NCI-H1092 treated with DMSO at 0.1 percent for 48 hours (cell line): ENCODE measurements at places on chromosomes 11 and 22.

GRCh38 chr11:31764766-31765165, 46.4 kb downstream of the PAX6 start:
- peak; percentile 7 for DNase-seq

- no peak for DNase-seq
Measured at GRCh38 chr11:33703234-33703633, 2.6 kb upstream of the C11orf91 start.

- no peak for DNase-seq
Measured at GRCh38 chr11:92765082-92765840, 204.2 kb upstream of the MTNR1B start.

DNA sequence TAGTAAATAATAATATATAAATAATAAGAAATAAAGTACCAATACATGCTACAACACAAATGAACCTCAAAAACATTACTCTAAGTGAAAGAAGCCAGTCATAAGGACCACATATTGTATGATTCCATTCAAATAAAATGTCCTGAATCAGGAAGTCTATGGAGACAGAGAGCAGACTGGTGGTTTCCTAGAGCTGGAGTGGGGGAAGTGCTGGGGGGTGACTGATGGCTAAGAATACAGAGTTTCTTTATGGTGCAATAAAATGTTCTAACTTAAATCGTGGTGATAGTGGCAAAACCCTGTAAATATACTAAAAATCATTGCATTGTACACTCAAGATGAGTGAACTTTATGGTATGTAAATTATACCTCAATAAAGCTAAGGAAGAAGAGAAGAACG, 376.5 kb downstream of the BUD13 start:
- DNase-seq: no peak

DNA sequence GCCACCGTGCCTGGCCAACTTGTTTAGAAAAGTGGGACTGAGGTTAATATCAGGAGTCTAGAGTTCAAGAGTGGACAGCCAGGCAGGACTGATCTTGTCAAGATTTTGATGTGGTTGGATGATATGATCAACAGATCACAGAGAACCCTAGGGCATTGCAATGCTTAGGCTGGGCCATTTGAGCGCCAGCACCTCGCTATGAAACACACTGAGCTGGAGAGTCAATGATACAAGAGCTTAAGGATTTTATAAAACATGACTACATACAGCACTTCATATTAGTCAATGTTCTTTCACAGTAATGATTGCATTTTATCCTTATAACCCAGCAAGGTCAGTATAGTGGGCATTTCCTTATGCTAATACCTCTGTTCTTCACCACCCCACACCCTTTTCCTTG, 15.4 kb upstream of the PEX26 start:
- no peak for DNase-seq

- DNase-seq: no peak
Measured at GRCh38 chr22:29260031-29260560, 7.7 kb downstream of the RHBDD3 start.

DNA sequence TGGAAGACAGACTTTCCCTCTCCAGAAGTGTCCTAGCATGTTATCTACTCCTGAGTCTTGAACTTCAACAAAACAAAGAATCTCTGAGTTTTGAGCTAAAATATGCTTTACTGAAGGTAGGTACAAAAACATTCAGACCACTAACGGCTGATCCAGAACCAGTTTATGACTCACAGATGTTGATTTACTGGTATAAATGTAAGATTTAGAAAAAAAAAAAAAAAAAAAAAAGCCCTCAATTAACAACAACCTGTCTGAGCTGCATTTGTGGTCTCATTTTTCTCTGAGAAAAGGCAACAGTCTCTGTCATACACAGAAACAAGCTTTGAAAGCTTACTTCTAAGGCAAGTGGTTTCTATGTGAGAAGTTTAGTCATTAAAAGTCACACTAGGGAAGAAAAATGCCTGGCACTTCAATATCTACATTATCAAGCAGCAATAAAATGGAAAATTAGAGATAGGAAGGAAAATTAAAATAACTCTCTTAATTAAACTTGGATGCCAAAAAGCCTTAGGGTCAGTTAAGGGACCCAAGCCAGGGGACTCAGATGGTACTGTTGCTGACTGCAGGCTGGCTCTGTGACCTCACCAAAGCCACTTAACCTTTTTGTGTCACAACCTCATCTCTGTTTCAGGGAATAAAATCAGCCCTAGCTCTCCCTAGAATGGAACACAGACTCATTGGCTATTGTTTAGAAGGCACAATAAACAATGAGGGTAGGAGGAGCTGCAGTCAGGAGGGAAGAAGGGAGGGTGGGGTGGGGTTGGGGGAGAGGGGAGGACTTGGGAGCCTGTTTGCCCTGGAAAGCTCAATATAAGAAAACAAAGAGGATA, 61.7 kb downstream of the ETS1 start:
- DNase-seq: no peak

DNA sequence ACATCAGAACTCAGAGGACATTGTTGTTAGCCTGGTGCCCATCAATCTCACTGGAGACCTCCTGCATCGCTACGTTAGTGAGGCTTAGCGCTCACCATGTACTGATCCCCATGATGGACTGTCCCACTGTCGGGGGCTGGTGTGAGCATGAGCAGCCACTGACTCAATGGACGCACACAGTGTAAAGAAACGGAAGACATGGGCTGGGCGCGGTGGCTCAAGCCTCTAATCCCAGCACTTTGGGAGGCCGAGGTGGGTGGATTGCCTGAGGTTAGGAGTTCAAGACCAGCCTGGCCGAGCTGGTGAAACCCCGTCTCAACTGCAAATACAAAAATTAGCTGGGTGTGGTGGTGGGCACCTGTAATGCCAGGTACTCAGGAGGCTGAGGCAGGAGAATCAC, 112.9 kb downstream of the CRYBB2 start:
- DNase-seq: no peak

GRCh38 chr11:15621565-15621964, 506.8 kb downstream of the INSC start:
- DNase-seq: no peak

- DNase-seq: no peak
Measured at GRCh38 chr11:26762089-26762488, 40.2 kb upstream of the SLC5A12 start.

- no peak for DNase-seq
Measured at GRCh38 chr11:42974510-42975179, 337.2 kb upstream of the API5 start.

DNA sequence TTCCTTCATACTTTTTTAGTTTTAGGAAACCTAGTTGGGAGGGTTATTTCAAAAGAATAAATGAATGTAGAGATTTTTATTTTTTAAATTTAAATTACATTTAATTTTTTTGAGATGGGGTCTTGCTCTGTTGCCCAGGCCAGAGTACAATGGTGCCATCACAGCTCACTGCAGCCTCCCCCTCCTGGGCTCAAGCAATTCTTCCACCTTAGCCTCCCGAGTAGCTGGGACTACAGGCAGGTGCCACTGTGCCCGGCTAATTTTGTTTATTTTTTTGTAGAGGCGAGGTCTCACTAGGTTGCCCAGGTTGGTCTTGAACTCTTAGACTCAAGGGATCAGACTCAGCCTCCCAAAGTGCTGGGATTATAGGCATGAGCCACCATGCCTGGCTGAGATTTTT, 32.6 kb downstream of the ZNRF3 start:
- DNase-seq: no peak

DNA sequence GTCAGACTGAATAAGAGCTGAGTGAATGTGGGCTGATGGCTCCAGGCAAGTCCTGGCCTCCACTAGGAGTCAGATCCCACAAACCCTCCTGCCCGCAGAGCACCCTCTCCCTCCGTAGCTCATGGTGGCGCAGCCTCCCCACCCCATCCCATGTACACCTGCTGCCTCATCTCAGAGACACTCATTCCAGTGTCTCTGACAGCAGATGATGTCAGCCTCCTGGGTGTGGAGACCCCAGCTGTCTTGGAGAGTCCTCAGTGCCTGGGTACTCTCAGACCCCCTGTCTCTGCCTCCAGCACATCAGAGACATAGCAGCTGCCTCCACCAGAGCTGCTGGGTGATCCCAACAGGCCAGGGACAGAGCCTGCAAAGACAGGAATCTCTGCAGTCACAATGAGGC, 9.5 kb downstream of the IGLL5 start:
- no peak for DNase-seq

DNA sequence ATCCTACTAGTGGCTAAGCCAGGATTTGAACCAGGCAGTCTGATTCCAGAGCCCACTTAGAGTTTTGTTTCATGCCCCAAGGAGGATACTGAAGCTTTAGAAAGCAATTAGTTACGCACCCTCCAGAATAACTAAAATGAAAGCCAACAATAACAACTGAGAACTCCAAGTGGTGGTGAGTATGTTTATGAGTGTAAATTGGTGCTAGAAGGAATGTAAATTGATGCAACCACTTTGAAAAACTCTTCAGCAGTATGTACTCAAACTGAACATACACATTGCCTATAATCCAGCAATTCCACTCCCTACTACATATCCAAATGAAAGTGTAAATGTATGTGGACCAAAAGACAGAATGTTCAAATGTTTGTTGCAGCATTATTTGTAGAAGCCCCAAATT, 6.7 kb upstream of the ARL14EP start:
- DNase-seq: no peak

- DNase-seq: no peak
Measured at GRCh38 chr11:131299598-131300438, 70.6 kb upstream of the NTM start.

GRCh38 chr11:113974741-113975470, at the start of gene HTR3A:
HTR3A (plus strand) TSS chr11:113975108; CDS start chr11:113975326, 218 bp downstream.
- DNase-seq: peak; percentile 93

- no peak for DNase-seq
Measured at GRCh38 chr22:32612834-32613233, 138.2 kb downstream of the FBXO7 start.

DNA sequence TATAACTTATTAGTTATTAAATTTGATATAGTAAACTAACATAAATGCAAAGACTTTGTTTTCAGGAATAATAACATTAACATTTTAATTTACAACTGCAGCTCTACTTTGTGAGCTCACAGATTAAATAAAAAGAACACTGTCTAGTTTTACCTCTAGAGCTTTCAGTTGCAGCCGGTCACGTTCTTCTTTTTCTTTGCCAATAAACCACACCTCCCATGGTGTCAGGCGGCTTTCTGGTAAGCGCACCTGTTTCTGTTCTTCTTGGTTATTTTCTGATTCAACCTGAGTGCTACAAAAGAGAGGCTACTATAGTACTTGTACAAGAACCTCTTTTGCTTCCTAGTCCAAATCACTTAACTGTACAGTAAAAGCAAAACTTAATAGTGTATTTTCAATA, 5.8 kb downstream of the CCDC34 start:
- peak; percentile 76 for DNase-seq

- no peak for DNase-seq
Measured at GRCh38 chr22:50084614-50085021, 608 bp downstream of the MLC1 start.

DNA sequence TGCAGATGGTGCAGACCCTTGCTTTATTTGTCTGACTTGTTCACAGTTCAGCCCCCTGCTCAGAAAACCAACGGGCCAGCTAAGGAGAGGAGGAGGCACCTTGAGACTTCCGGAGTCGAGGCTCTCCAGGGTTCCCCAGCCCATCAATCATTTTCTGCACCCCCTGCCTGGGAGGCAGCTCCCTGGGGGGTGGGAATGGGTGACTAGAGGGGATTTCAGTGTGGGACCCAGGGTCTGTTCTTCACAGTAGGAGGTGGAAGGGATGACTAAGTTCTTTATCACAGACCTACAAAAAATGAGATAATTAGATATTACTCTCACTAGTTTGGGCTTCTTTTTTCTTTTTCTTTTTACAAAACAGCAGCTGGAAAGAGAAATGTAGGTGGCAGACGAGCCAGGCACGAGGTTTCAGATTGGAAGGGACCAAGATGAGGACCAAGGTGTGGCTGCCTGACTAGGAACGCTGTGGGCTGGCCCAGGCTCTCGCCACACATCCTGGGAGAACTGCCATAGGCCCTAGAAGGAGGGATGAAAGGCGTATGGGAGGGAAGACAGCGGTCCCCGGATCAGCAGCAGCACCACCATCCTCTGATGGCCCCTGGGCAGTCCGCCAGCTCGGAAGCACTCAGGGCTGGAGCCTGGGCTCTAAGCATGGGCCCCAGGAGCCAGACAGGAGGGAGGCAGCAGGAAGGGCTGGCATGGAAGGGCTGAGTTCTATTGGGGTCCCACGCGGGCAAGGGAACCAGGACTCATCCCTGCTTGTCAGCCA, 14.2 kb downstream of the TXN2 start:
- peak; percentile 29 for DNase-seq

DNA sequence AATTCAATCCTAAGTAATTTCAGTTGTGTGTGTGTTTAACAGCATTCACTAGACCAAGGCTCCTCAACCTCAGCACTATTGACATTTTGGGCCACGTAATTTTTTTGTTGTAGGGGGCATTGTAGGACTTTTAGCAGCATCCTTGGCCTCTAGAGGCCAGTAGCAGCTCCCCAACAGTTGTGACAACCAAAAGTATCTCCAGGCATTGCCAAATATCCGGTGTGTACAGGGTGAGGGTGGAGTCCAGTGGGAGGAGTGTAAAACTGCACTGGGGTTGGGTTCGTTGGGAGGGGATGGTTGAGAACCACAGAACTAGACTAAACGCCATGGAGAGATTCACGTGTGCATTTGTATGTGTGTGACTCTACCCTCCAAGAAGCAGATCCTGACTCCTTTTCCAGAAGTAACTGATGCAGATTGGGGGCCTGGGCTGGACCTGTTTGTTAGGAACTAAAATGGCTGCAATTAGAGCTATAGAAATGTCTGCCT, 5.9 kb upstream of the PHF21A start:
- DNase-seq: no peak

DNA sequence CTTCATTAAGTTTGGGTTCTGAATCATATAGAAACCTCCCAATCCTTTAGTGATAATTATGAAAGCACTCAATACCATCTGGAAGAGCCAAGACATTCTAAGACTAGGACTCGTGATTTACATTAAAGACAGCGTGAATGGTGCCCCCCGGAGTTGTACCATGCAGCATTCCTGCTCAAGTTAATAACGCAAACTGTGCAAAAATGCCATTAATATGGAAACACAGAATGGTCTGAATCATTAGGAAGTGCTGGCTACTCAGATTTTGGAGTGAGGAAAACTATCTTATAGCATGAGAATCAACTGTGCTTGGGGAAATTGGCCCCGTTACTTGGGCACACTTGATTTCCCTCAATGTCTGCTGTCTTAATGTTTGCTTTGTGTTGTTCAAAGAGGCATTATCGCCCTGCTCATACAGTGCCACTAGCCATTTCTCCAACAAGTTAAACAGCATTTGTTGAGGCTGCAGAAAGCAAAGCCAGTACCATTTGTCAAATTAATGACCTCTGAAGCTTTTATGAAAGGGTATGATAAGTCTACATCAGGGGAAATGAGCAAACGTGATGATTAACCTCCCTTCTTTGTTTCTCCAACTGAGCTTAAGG, 18.5 kb upstream of the TPH1 start:
- peak; percentile 88 for DNase-seq
